Activated CD4-positive, alpha-beta T cell treated with anti-CD3 and anti-CD28 coated beads, Interleukin-2, amount 10 ng/mL, durations not matched to agents 24 days and 14 days (primary cell): ENCODE measurements at places on chromosomes 1 and 21. TPM values are rescaled to one million over a fixed set of nuclear protein-coding genes. Genes with fewer than 3 reads are reported as not detected.

OLFM3 gene
- total RNA-seq, result not detected in 2 replicates

S100A11 gene
- 218 TPM in 2 replicates for total RNA-seq

KIF2C gene
- 78.1 and 82.7 TPM in 2 replicates for total RNA-seq

DNA sequence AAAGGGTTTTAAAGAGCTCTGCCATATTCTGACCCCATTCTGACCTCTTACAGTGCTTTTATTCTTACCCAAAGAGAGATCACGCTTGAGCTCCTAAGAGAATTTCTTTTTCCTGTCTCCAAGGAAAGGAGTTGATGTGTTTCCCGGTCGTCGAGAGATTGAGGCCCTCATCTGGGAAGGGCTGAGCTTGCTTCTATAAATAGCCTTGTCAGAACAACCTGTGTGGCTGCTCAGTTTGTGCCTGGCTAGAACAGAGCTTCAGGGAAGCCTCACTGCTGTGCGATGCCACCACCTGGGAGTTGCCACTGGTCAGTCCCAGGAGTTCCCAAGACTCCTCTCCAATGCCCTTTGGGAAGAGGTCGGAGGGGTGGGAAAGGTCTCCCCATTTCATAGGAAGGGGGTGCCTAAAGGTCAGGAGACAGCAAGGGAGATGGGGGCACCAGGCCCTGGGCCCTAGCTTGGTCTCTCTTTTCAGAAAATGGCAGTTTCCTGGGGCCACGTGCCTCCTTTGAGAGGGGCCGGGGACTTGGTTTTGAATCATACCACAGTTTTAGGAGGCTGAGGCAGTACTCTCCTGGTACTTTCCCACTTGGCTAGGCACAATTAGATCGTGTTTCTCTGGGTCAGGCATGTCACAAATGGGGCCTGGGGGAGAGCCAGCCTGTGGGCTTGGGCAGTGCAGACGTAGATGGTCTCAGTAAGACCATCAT, 52.1 kb downstream of the EIF2D start:
- H3K36me3 ChIP-seq, result peaks cover 74% of the 10 kb centered on the region
- DNase-seq, result no peak
- H3K27ac ChIP-seq, result peak overlapping the region; percentile 93
- no peaks in the 10 kb centered on the region for H3K27me3 ChIP-seq
- H3K4me3 ChIP-seq, result peak overlapping the region; percentile 98

DNA sequence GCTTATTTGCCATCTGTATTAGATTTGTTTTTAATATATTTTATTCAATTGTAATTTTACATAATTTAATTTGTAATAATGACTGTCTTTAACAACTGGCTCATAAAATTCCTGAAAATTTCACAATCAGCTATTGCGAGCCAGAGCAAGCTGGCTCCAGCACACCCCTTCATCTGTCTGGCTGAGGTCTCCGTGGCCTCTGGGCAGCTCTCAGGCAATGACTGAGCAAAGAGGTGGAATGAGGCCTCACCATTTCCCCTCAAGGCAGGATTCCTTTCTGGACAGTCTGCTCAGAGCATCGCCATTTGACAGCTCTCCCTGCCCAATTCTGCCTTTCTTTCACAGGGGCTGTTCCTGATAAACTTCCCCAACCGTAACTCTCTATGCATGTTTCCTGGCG, 5.8 kb upstream of the KANK4 start:
- H3K36me3 ChIP-seq, result no peaks in the 10 kb centered on the region
- H3K27ac ChIP-seq, result no peak overlapping the region
- peaks cover 7% of the 10 kb centered on the region for H3K27me3 ChIP-seq
- H3K4me3 ChIP-seq, result no peak overlapping the region
- no peaks in the 10 kb centered on the region for H3K4me1 ChIP-seq

GRCh38 chr1:8197493-8198282, 120.2 kb upstream of the SLC45A1 start:
- DNase-seq, result no peak
- peaks cover 16% of the 10 kb centered on the region for H3K4me1 ChIP-seq
- no peak overlapping the region for H3K27ac ChIP-seq
- H3K36me3 ChIP-seq, result no peaks in the 10 kb centered on the region
- H3K4me3 ChIP-seq, result no peak overlapping the region
- H3K27me3 ChIP-seq, result peaks cover 7% of the 10 kb centered on the region

GRCh38 chr21:38384238-38384560, 114.1 kb downstream of the ERG start:
- H3K4me1 ChIP-seq, result peaks cover 5% of the 10 kb centered on the region
- H3K36me3 ChIP-seq, result no peaks in the 10 kb centered on the region
- peaks cover 11% of the 10 kb centered on the region for H3K27me3 ChIP-seq
- no peak for DNase-seq
- no peak overlapping the region for H3K27ac ChIP-seq

GRCh38 chr21:10641107-10641506, 119.7 kb downstream of the TPTE start:
- no peak for DNase-seq
- no peaks in the 10 kb centered on the region for H3K36me3 ChIP-seq
- no peaks in the 10 kb centered on the region for H3K4me1 ChIP-seq
- no peak overlapping the region for H3K27ac ChIP-seq
- H3K4me3 ChIP-seq, result no peak overlapping the region

- no peaks in the 10 kb centered on the region for H3K4me1 ChIP-seq
- H3K27ac ChIP-seq, result no peak overlapping the region
- DNase-seq, result no peak
- H3K36me3 ChIP-seq, result no peaks in the 10 kb centered on the region
- no peak overlapping the region for H3K4me3 ChIP-seq
Measured at GRCh38 chr1:30682396-30683275, 40.7 kb downstream of the MATN1 start.

DNA sequence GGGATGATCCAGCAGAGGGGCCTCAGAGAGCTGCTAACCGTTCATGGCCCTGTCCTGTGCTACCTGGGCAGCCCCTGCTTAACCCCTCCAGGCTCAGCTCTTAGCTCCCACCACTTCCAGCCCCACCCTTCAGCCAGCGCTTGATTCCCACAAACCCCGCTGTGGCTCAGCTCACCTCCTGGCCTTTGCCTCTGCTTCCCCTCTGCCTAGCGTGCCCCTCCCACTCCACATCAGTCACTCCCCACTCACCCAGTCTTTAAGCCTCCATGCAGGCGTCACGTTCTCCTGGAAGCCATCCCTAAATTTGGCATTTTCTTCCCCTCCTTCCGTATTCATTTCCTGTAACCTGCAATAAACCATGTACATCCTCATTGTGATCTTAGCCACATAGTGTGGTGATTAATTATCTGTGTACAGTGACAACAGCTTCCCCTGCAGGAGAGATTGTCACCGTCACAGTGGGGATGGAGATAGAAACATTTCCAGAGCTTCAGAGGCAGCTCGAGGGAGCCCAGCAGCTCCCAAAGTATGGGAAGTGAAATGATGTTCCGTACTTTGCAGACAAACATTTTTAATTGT, 65.5 kb downstream of the EPHB2 start:
- no peak for DNase-seq
- no peaks in the 10 kb centered on the region for H3K4me1 ChIP-seq
- H3K27me3 ChIP-seq, result peaks cover 13% of the 10 kb centered on the region
- no peak overlapping the region for H3K27ac ChIP-seq
- H3K4me3 ChIP-seq, result no peak overlapping the region
- H3K36me3 ChIP-seq, result no peaks in the 10 kb centered on the region

- peaks cover 9% of the 10 kb centered on the region for H3K27me3 ChIP-seq
- no peak overlapping the region for H3K4me3 ChIP-seq
- no peak for DNase-seq
- H3K27ac ChIP-seq, result no peak overlapping the region
Measured at GRCh38 chr1:112818990-112819689, 104.0 kb upstream of the PPM1J start.

DNA sequence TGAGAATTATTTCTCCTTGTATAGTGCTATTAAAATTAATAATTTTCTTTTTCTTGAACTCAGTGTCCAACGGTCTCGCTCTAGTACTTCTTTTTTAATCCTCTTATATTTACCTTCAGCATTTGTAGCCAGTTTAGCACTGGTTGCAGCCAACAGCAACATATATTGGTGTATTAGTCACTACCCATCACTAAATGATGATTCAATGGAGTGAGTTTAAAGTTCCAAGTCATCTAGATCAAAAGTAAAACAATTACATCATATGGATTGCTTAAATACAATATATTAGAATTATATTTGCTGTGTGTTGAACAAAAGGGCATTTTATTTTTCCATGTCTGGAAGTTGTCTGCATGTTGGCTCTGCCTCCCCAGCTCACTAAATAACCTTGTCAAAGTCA, 591.8 kb downstream of the ADGRL2 start:
- no peaks in the 10 kb centered on the region for H3K4me1 ChIP-seq
- no peak overlapping the region for H3K4me3 ChIP-seq
- DNase-seq, result no peak
- H3K27ac ChIP-seq, result no peak overlapping the region
- H3K36me3 ChIP-seq, result no peaks in the 10 kb centered on the region

DNA sequence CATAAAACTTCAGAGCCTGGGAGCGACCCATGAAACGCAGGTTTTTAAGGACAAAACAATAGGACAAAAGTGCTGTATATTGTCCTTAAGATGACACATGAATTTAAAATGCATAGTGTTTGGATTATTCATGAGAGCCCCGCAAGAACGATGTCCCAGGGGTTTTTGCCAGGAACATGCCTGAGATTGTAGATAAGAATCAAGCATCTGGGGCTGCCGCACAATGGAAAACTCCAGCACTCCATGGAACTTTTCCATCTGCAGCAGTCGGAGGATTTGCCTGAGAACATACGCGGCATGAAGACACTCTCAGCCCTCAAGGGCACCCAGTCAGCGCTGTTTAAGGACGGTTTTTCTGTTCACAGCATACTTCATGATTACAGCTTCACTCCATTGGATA, 5.3 kb upstream of the ERG start:
- no peaks in the 10 kb centered on the region for H3K36me3 ChIP-seq
- H3K27me3 ChIP-seq, result peaks cover 26% of the 10 kb centered on the region
- H3K4me1 ChIP-seq, result peaks cover 15% of the 10 kb centered on the region

GRCh38 chr1:1356166-1356795, 2.1 kb downstream of the MXRA8 start:
- H3K4me1 ChIP-seq, result peaks cover 14% of the 10 kb centered on the region
- H3K27ac ChIP-seq, result no peak overlapping the region
- no peak for DNase-seq
- H3K36me3 ChIP-seq, result peaks cover 2% of the 10 kb centered on the region

DNA sequence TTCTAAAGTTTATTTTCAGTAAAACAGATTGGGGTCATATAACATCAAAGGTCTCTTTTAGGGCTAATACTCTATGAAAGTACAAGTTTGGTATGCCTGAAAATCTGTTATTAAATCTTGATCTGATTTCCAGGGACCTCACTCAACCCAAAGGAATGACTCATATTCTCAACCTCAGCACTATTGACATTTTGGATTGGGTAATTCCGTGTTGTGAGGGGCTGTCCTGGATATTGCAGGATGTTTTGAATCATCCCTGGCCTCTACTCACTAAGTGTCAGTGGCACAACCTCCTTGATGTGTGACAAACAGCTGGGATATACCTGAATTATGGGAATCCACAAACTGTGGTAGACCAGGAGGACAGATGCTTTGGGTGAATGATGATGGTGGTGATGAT, 51.5 kb upstream of the CYP2J2 start:
- H3K36me3 ChIP-seq, result no peaks in the 10 kb centered on the region
- no peaks in the 10 kb centered on the region for H3K4me1 ChIP-seq

- no peak overlapping the region for H3K27ac ChIP-seq
- peaks cover 9% of the 10 kb centered on the region for H3K27me3 ChIP-seq
- no peak overlapping the region for H3K4me3 ChIP-seq
Measured at GRCh38 chr1:38918568-38918967, 23.1 kb downstream of the RHBDL2 start.

DNA sequence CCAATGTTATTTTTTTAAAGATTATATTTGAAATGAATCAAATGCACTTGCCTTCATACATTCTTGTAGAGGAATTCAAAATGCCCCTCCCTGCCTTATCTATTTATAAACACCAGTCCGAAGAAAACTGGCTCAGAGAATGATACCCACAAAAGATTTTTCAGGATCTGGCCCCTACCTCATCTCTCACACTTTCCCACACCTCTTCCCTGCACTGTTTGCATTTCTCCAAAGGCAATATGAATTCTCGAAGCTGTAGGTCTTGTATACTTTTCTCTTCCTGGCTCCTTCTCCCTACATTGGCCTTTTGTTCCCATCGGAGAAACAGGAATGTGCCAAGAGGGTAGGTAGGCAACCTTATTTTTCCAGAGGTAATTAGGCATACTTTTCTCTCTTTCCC, 12.0 kb upstream of the CCDC190 start:
- no peak for DNase-seq
- H3K27ac ChIP-seq, result no peak overlapping the region
- no peak overlapping the region for H3K4me3 ChIP-seq
- peaks cover 28% of the 10 kb centered on the region for H3K27me3 ChIP-seq
- H3K4me1 ChIP-seq, result no peaks in the 10 kb centered on the region

DNA sequence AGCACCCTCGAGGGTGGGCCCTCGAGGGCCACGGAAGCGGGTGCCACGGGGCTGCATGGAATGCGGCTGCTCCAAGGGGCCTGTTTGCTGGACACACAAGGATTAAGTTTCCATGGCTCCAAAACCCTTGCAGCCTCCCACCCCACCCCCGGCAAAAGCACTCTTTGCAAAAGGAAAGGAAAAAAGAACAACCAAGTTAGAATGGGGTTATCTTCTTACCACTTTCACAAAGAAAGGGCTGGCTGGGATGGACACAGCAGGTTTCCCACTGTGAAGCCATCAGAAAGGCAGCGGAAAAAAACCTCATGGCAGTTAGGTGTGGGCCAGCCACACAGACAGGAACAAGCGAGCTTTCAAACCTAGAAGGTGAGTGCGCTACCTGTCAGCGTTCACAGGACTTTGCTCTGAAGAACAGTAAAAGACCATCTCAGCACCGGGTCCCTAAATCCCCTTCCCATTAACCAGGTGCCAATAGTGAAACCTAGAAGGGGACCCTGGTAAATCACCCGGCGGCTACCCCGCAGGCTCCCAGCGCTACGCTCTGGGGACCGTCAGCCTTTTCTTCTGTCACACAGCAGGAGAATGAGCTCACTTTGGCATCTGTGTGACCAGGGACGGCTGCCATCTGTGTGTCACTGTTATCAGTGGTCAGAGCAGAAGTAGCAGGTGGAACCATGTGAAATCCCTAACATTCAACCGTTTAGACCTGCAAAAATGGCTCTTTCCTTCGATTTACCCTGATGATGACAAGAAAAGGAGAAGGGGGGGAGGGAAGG, 93.0 kb downstream of the SIM2 start:
- H3K36me3 ChIP-seq, result no peaks in the 10 kb centered on the region
- H3K27me3 ChIP-seq, result no peaks in the 10 kb centered on the region
- no peak overlapping the region for H3K4me3 ChIP-seq
- no peaks in the 10 kb centered on the region for H3K4me1 ChIP-seq

GRCh38 chr1:52140633-52141512, 1.0 kb upstream of the ZFYVE9 start:
- peaks cover 33% of the 10 kb centered on the region for H3K27me3 ChIP-seq
- no peak for DNase-seq
- peaks cover 22% of the 10 kb centered on the region for H3K4me1 ChIP-seq

- peaks cover 18% of the 10 kb centered on the region for H3K27me3 ChIP-seq
- no peak overlapping the region for H3K4me3 ChIP-seq
Measured at GRCh38 chr1:192632188-192632587, 3.8 kb upstream of the RGS13 start.

DNA sequence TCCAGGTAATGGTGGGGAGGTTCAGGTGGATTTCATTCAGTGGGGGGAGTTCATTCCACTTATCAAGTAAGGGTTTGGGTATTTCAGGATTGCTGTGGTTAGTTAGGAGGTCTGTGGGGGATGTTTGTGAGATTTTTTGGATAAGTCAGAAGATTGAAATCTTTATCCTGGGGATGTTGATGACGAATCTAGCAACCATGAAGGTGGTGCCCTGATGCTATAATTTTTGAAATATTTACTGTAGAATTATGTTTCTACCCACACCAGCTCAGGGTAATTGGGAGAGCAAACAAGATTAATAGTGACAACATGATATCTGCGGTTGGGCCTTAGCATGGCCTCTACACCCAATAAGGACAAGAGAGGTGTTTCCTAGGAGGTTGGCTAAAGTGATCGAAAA, 28.3 kb downstream of the SUCO start:
- H3K36me3 ChIP-seq, result peaks cover 66% of the 10 kb centered on the region
- H3K27ac ChIP-seq, result no peak overlapping the region
- H3K4me3 ChIP-seq, result no peak overlapping the region
